ENCODE measurements at places on chromosomes 12 and 14. TPM values are rescaled to one million over a fixed set of nuclear protein-coding genes. Genes with fewer than 3 reads are reported as not detected.

Gene KCNK10
- 0.02 TPM for total RNA-seq

Gene PTGDR
- 2.8 TPM for total RNA-seq

Gene SPTB
- 1.2 TPM for total RNA-seq

Gene TMEM121
- total RNA-seq = 2.9 TPM

Gene ERBB3
- total RNA-seq = 177 TPM

Gene GPRC5D
- total RNA-seq = not detected

DNA sequence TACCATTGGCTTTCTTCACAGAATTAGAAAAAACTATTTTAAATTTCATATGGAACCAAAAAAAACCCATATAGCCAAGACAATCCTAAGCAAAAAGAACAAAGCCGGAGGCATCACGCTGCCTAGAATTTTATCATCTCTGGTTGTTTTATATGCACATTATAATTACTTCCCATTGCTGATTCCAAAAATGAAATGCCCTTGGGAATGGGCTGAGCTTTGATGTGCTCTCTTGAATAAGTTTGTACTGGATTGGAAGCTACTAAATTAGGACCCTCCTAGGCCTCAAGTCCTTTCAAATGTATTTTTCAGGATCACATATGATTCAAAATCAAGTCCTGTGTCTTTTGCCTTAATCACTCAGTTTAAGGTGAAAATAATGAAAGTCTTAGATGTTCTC lies 58.9 kb upstream of the DUSP6 start:
- no peak for DNase-seq

DNA sequence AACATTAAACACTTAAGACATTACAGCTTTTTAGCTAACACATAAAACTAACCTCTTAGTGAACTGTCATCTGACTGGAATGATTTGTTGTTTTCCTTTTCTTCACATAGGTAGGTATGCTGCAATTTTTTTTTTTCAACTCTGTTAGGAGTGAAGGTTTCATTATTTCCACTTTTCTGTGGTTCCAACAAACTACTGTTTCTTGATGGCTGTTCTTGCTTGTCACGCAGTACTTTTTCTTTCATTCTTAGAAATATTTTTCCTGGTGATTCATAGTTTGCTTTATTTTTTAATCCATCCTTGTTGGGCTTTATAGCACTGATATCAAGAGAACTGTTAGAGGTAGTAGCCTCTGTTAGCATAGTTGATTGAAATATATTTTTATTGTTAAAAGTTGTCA lies 6.3 kb downstream of the MIS18BP1 start:
- DNase-seq = no peak

GRCh38 chr12:68106160-68106559 lies 53.4 kb downstream of the IFNG start:
- DNase-seq = no peak

DNA sequence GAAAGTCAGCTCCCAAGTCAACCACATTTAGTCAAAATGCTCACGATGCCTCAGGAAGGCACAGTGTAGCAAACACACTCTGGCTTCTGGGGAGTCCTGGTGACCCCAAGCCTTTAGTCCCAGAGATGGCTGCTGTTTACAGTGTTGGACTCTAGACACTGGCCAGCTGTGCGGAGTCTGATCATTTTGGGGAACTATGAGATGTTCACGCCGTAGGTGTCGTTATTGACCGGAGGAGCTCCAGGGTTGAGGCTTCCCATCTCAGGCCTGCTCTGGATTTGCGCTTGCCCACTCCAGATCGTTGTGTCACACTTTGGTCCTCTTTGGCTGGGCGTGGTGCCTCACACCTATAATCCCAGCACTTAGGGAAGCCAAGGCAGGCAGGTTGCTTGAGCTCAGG lies 27.7 kb downstream of the BRI3BP start:
- no peak for DNase-seq

- DNase-seq = no peak
Measured at GRCh38 chr14:101188571-101188915, 285.0 kb upstream of the RTL1 start.

- no peak for DNase-seq
Measured at GRCh38 chr14:38150075-38150474, 57.6 kb upstream of the SSTR1 start.

DNA sequence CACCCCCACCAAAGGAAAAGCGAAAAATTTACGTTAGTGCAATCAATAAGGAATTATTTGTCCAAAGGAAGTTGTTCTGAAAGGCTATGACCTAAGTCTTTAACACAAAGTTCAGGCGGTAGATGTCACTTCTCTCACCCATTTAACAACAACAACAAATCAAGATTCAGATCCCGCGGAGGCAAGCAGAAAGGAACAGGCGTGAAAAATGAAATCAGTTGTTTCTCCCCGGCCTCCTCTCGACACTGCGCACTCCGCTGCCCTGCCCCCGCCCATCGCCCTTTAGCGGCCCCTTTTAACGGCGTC lies 1.4 kb downstream of the DENND5B start:
- peak; percentile 42 for DNase-seq

- no peak for DNase-seq
Measured at GRCh38 chr12:89273525-89273924, 78.8 kb downstream of the DUSP6 start.

DNA sequence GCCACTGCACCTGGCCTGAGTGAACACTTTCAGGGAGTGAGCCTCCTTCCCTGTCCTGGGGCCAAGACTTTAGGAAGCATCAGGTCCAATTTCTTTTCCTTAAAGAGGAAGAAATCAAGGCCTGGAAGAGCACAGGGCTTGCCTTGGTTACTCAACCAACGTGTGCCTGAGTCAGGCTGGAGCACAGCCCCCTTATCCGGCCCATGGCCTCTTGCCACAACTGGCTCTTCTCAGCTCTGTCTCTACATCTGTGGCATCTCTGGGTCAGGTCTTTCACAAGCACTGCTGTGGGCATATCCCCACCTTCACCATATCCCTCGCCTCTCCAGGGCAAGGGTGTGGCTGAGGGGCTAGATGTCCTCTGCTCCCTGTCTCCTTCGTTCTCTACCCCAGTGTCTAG lies 6.8 kb downstream of the MYH6 start:
- no peak for DNase-seq

- DNase-seq = no peak
Measured at GRCh38 chr12:116354950-116355783, 77.7 kb upstream of the MED13L start.
